ENCODE measurements at places on chromosomes 4 and X. TPM values are rescaled to one million over a fixed set of nuclear protein-coding genes. Genes with fewer than 3 reads are reported as not detected.

GAB3 gene
- 26.2 TPM for total RNA-seq

DNA sequence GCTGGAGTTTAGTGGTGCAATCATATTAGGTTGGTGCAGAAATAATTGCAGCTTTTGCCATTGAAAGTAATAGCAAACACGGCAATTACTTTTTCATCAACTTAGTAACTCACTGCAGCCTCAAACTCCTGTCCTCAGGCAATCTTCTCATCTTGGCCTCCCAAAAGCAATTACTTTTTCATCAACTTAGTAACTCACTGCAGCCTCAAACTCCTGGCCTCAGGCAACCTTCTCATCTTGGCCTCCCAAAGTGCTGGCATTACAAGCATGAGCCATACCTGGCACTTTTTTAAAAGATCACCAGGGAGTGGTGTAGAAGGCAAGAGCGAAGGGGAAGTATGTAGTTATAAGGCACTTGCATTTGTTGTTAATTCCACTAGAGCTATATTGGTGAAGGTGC is 491.1 kb upstream of the ADGRL3 start:
- H3K36me3 ChIP-seq = no peaks in the 10 kb centered on the region
- no peak for DNase-seq
- H3K4me3 ChIP-seq = no peak overlapping the region
- no peaks in the 10 kb centered on the region for H3K27me3 ChIP-seq
- no peak overlapping the region for H3K27ac ChIP-seq

DNA sequence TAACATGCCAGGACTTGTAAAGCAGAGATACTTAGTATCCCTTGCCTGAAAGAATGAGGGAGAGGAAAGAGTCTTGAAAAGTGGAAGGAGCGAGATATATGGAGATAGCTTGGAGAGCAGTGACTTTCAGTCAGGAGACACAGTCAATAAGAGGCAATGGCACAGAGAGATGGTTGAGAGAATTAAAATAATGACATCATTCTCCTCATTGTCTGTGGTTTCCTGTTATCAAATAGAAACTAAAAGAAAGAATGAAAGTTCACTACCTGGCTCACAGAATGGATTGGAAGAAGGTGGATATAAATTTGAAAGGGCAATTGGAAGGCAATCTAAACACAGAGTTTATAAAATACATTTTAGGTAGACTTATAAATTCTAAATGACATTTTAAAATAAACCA is 760.2 kb upstream of the AADAT start:
- no peak overlapping the region for H3K4me3 ChIP-seq
- DNase-seq = no peak
- H3K27ac ChIP-seq = no peak overlapping the region
- no peaks in the 10 kb centered on the region for H3K27me3 ChIP-seq
- H3K4me1 ChIP-seq = no peaks in the 10 kb centered on the region
- no peaks in the 10 kb centered on the region for H3K36me3 ChIP-seq

DNA sequence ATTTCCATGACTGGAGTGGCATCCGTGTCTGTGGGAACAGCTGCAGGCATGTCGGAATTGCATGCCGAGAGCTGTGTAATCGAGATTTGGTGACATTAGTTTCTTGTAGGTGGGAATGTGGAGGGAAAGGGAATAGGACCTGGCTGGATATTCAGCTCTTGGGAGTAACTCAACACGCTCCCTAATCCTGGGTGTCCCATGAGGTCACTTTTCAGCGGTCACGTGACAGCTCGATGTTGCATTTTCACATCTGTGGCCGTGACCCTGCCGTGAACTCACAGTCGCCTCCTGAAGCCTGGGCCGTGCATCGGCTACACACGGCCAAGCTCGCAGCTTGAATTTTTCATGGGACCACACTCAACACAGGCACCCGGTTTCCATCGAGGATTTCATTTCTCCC is 25.8 kb upstream of the PSAPL1 start:
- no peaks in the 10 kb centered on the region for H3K36me3 ChIP-seq
- no peaks in the 10 kb centered on the region for H3K4me1 ChIP-seq
- no peak overlapping the region for H3K4me3 ChIP-seq
- no peak overlapping the region for H3K27ac ChIP-seq

- H3K4me3 ChIP-seq = no peak overlapping the region
- no peaks in the 10 kb centered on the region for H3K4me1 ChIP-seq
- H3K36me3 ChIP-seq = no peaks in the 10 kb centered on the region
- H3K27ac ChIP-seq = no peak overlapping the region
- no peak for DNase-seq
Measured at GRCh38 chr4:146508229-146508939, 13.4 kb downstream of the SLC10A7 start.

FGD1 gene
- not detected for total RNA-seq

DNA sequence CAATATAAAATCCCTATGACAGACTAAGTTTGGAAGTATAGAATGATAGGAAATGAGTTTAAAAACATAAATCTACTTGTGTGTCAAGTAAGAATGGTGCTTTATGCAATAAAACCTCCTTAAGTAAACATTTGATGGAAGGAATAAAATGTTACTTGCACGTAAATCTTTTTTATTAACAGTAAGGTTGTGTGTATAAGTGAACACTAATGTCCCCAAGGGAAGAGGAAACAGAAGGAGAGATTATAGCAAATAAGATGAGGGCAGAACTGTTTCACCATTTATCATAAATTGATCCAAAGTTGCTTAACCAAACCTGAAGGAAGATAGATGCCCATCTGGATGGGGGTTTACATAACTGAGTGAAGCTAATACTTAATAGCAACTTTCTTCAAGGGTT is 86.8 kb downstream of the FRMPD4 start:
- no peaks in the 10 kb centered on the region for H3K36me3 ChIP-seq
- H3K4me3 ChIP-seq = no peak overlapping the region
- H3K4me1 ChIP-seq = no peaks in the 10 kb centered on the region
- DNase-seq = no peak
- no peaks in the 10 kb centered on the region for H3K27me3 ChIP-seq

GRCh38 chr4:140095694-140096482 is 58.1 kb downstream of the MAML3 start:
- DNase-seq = peak; percentile 86
- H3K27me3 ChIP-seq = no peaks in the 10 kb centered on the region
- peak overlapping the region; percentile 94 for H3K27ac ChIP-seq

- H3K27me3 ChIP-seq = no peaks in the 10 kb centered on the region
- H3K27ac ChIP-seq = no peak overlapping the region
- no peaks in the 10 kb centered on the region for H3K36me3 ChIP-seq
- DNase-seq = no peak
- H3K4me1 ChIP-seq = no peaks in the 10 kb centered on the region
Measured at GRCh38 chrX:13159886-13160285, 115.5 kb upstream of the FAM9C start.

- H3K4me1 ChIP-seq = no peaks in the 10 kb centered on the region
- no peaks in the 10 kb centered on the region for H3K36me3 ChIP-seq
- H3K27me3 ChIP-seq = no peaks in the 10 kb centered on the region
- no peak overlapping the region for H3K4me3 ChIP-seq
- no peak overlapping the region for H3K27ac ChIP-seq
Measured at GRCh38 chr4:3679851-3680311, 86.3 kb upstream of the ADRA2C start.

BEX4 gene
- total RNA-seq = not detected

- H3K36me3 ChIP-seq = no peaks in the 10 kb centered on the region
- DNase-seq = no peak
- no peak overlapping the region for H3K4me3 ChIP-seq
- H3K27ac ChIP-seq = no peak overlapping the region
- H3K4me1 ChIP-seq = no peaks in the 10 kb centered on the region
Measured at GRCh38 chr4:181647396-181648147, 595.6 kb upstream of the TENM3 start.

GRCh38 chr4:72531768-72532290 is 37.2 kb downstream of the ADAMTS3 start:
- DNase-seq = no peak
- H3K4me1 ChIP-seq = no peaks in the 10 kb centered on the region
- no peaks in the 10 kb centered on the region for H3K36me3 ChIP-seq
- no peaks in the 10 kb centered on the region for H3K27me3 ChIP-seq
- H3K4me3 ChIP-seq = no peak overlapping the region
- H3K27ac ChIP-seq = no peak overlapping the region

GRCh38 chr4:52202931-52203330 is 151.8 kb downstream of the SPATA18 start:
- no peak for DNase-seq
- no peaks in the 10 kb centered on the region for H3K27me3 ChIP-seq
- no peak overlapping the region for H3K27ac ChIP-seq
- H3K4me3 ChIP-seq = no peak overlapping the region

DNA sequence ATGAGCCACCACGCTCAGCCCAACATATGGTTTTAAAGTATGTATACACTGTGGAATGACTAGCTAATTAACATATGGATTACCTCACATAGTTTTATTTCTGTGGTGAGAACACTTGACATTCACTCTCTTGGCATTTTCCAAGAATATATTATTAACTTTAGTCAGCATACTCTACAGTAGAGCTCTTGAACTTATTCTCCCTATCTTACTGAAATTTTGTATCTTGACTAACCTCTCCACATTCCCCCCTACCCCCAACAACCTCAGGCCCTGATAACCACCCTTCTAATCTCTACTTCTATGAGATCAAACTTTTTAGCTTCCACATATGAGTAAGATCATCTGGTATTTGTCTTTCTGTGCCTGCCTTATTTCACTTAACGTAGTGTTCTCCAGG is 38.6 kb upstream of the AGA start:
- H3K4me3 ChIP-seq = no peak overlapping the region
- no peak overlapping the region for H3K27ac ChIP-seq
- no peaks in the 10 kb centered on the region for H3K4me1 ChIP-seq
- H3K36me3 ChIP-seq = no peaks in the 10 kb centered on the region
- DNase-seq = no peak
- H3K27me3 ChIP-seq = no peaks in the 10 kb centered on the region

- H3K36me3 ChIP-seq = no peaks in the 10 kb centered on the region
- no peaks in the 10 kb centered on the region for H3K27me3 ChIP-seq
- H3K4me3 ChIP-seq = no peak overlapping the region
Measured at GRCh38 chr4:16715482-16715881, 183.0 kb downstream of the LDB2 start.

HPGD gene
- total RNA-seq = not detected

DNA sequence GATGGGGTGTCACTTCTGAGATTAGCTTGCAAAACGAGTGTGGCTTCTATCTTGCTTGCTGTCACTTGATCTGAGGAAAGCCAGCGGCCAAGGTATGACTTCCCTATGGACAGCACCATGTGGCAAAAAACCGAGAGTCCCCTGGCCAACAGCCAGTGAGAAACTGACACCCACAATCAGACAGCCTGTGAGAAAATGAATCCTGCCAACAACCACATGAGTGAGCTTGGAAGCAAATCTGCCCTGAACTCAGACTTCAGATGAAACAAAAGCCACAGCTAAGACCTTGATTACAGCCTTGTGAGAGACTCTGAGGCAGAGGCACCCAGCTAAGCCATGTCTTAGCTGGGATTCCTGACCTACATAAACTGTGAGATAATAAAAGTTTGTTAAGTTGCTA is 45.5 kb downstream of the PPP1R2C start:
- H3K27me3 ChIP-seq = no peaks in the 10 kb centered on the region
- H3K27ac ChIP-seq = no peak overlapping the region
- H3K36me3 ChIP-seq = no peaks in the 10 kb centered on the region
- H3K4me1 ChIP-seq = no peaks in the 10 kb centered on the region

- H3K36me3 ChIP-seq = no peaks in the 10 kb centered on the region
- no peak overlapping the region for H3K27ac ChIP-seq
- no peak overlapping the region for H3K4me3 ChIP-seq
- no peaks in the 10 kb centered on the region for H3K4me1 ChIP-seq
Measured at GRCh38 chr4:835148-836002, 9.4 kb upstream of the CPLX1 start.

EDNRA gene
- not detected for total RNA-seq

DNA sequence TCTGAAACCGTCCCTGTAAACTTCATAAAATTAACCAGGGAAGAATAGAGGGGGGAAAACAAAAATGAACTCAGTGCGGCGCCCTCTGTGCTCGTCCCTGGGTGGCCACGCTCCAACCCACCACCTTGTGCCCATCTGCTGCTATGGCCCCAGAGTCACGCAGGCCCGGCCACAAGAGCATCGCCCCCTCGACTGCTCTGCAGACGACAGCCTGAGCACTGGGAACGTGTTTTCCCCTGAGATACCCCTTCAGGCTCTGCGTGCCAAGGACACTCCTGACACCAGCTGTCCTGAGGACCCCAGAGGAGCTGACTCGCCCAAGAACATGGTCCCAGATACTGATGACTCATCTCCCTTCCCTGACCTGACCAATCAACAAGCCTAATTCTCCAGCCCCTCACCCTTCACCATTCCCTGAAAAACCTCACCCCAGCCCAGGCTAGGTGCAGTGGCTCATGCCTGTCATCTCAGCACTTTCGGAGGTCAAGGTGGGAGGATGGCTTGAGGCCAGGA is 64.1 kb upstream of the GPR78 start:
- no peak overlapping the region for H3K27ac ChIP-seq
- no peaks in the 10 kb centered on the region for H3K36me3 ChIP-seq
- H3K4me3 ChIP-seq = no peak overlapping the region
- no peaks in the 10 kb centered on the region for H3K4me1 ChIP-seq
- H3K27me3 ChIP-seq = no peaks in the 10 kb centered on the region
- DNase-seq = no peak

CXXC4 gene
- total RNA-seq = not detected

SNCA gene
- total RNA-seq = not detected

DNA sequence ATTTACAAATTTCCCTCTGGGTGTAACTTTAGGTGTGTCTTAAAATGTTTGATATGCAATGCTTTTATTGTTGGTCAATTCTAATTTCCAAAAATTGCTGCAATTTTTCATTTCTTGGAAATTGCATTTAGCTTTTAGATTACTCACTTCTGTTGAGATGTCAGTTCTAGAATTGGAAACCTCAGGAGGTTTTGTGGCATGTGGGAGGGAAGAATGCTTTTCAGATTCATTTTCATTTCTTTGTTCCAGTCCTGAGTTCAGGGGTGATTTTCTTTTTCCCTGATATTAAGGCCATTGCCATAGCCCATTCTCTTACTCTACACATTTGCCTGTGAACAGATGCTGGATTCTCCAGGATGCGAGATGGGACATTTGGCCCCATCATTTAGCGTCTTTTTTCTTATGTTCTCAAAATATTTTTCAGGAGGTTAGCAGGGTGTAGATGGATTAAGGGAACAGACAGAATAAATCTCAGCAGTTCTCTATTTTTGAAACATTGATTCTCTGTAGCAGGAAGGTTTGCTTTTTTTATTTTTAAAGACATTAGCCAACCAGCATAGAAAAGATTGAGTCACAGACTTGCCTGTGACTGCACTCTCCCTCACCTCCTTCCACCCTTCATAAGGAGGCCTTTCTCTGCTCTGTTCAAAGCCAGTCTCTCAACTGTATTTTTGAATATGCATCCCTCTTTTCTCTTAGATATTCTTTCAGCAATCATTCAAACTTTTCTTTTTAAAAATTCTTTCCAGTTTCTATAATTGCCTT is 238.4 kb upstream of the ANXA3 start:
- H3K4me1 ChIP-seq = no peaks in the 10 kb centered on the region
- no peaks in the 10 kb centered on the region for H3K27me3 ChIP-seq
- no peak for DNase-seq
- H3K4me3 ChIP-seq = no peak overlapping the region
- H3K27ac ChIP-seq = no peak overlapping the region

- H3K27ac ChIP-seq = no peak overlapping the region
- no peak overlapping the region for H3K4me3 ChIP-seq
- no peaks in the 10 kb centered on the region for H3K27me3 ChIP-seq
- no peaks in the 10 kb centered on the region for H3K4me1 ChIP-seq
Measured at GRCh38 chrX:130418066-130418465, 16.3 kb downstream of the RBMX2 start.

GRCh38 chrX:39020051-39020669 is 218.9 kb downstream of the MID1IP1 start:
- no peak for DNase-seq
- no peaks in the 10 kb centered on the region for H3K4me1 ChIP-seq
- no peak overlapping the region for H3K27ac ChIP-seq
- H3K4me3 ChIP-seq = no peak overlapping the region

RHOXF2 gene
- total RNA-seq = not detected

All from Karpas-422 (cell line).